ENCODE measurements at places on chromosomes 1 and 21.
A peak's percentile ranks its signal among the peaks of the same experiment; 100 is the strongest.

- no peak for DNase-seq
Measured at GRCh38 chr1:31161571-31161970, 78.1 kb downstream of the NKAIN1 start.

DNA sequence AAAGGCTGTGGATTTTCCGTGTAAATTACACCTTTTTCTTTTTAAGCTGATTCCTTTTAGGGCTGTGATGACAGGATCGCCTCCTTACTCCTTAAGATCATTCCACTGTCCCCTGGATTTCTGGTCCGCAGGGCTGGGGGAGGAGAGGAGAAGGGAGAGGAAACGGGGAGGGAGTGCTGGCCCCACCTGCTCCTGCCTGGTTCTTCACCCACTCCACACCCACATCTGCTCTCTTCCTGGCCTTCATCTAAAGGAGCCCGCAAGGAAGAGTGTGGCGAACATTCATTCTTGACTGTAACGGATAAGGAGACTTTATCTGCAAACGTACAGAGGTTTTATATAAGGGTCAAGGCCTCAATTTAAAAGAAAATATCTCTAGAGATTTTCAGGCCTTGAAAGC is 242.0 kb downstream of the RHOU start:
- DNase-seq = no peak

DNA sequence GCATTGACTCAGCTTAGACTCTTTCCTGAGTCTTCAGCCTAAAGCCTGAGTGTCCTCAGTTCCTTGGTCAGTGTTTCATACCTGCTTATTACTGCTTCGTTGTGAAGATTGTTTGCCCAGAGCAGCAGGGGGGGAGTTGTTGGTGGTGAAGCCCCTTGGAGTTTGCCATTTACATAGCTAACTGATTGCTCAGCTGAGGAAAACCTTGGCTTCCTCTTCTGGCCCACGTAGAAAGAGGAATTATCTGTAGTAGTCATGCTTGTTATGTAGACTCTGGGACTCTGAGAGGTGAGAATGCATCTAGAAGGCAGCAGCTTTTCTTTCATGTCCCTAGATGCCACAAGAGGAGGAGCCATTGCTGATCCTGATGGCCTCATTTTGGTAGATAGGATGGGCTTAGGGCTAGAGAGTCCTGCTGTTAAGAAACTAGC is 125.9 kb downstream of the MAST2 start:
- peak; percentile 49 for DNase-seq

- no peak for DNase-seq
Measured at GRCh38 chr1:156119503-156120209, 5.1 kb downstream of the LMNA start.

DNA sequence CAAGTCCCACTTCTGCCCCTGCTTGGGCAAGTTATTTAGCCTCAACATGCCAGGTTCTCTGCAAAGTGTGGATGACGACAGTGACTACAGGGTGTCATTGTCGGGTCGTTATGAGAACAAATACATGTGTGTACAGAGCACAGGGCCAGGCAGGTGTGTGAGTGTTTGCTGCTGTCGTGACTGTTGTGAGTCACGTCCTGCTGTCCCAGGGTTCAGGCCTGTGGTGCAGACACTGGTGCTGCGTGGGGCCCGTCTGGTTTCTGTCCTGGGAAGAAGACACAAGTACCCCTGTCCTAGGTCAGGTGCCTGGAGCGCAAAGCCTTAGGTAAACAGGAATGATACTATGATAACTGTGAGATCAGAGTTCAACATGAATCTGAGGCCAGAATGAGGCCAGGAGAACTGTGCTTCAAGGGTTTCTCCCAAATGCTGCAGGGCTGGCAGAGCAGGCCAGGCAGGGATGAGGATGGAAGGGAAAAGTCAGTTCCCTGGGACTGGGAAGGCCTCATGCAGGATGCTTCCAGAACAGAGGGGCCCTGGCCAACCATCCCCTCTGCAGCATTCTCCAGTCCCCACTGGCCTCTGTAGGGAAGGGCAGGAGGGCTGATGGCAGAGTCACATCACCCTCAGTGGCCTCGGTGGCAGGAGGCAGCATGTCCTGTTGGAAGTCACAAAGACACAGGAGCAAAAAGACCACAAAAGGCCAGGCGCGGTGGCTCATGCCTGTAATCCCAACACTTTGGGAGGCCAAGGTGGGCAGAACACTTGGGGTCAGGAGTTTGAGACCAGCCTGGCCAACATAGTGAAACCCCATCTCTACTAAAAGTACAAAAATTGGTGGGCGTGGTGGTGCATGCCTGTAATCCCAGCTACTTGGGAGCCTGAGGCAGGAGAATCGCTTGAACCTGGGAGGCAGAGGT is 15.7 kb downstream of the GPR157 start:
- peak; percentile 61 for DNase-seq

DNA sequence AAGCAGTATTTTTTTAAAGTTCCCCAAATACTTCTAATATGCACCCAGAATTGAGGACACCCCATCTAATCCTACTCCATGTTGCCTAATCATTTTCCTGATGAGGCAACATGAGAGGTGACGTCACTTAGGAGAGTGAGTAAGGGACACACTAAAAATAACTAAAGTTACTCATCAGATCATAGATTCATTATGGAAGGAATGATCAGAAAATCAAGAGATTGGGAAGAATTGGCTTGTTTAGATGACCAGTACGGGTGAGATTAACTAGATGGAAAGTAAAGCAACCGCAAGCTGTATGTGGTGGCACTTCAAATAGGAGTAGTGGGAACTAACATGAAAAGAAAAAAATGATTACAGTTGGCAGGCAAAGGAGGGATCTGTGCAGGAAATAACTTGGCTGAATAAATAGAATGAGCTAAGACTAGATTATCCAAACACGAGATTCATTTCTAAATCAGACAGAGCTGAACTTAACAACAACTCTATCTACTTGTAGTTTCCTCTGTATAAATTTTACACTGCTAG is 61.4 kb upstream of the CXADR start:
- DNase-seq = no peak

- no peak for DNase-seq
Measured at GRCh38 chr1:111955755-111956154, 33.7 kb downstream of the KCND3 start.

DNA sequence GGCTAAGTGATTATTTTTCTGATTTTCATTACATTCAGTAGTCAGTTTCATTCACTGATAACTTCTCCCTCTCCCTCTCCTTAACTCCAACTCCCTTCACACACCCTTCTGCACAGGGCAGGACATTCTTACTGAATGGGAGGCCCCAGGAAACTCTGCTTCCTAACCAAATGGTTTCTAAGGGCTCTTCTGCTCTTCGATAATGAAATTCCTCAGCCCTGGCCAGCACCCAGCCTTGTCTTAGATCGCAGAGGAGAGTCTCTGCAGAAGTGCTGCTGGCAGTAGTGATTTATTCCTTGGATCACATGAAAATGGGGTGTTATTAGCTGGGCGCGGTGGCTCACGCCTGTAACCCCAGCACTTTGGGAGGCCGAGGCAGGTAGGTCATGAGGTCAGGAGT is 16.4 kb downstream of the PLEKHM2 start:
- DNase-seq = no peak

GRCh38 chr1:16984717-16985116 is 4.3 kb upstream of the MFAP2 start:
- DNase-seq = no peak

DNA sequence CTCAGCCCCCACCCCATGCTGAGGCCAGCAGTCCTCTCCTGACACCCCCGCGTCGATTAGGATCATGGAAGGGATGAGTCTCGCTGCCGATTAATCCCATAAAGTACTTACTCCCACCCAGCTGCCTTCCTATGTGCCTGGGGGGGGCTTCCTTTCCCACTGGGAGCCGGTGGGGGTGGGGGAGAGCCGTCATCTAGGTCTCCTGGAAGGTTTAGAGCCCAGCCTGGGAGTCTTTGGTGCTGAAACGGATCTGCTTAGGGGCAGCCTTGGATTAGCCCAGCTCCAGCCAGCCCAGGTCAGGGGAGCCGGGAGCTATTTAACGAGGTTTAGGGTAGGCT is 9.8 kb downstream of the SAMD11 start:
- no peak for DNase-seq

GRCh38 chr1:201250326-201251011 is 32.8 kb upstream of the PKP1 start:
- DNase-seq = no peak

- no peak for DNase-seq
Measured at GRCh38 chr1:46686255-46686654, 14.6 kb downstream of the TEX38 start.

DNA sequence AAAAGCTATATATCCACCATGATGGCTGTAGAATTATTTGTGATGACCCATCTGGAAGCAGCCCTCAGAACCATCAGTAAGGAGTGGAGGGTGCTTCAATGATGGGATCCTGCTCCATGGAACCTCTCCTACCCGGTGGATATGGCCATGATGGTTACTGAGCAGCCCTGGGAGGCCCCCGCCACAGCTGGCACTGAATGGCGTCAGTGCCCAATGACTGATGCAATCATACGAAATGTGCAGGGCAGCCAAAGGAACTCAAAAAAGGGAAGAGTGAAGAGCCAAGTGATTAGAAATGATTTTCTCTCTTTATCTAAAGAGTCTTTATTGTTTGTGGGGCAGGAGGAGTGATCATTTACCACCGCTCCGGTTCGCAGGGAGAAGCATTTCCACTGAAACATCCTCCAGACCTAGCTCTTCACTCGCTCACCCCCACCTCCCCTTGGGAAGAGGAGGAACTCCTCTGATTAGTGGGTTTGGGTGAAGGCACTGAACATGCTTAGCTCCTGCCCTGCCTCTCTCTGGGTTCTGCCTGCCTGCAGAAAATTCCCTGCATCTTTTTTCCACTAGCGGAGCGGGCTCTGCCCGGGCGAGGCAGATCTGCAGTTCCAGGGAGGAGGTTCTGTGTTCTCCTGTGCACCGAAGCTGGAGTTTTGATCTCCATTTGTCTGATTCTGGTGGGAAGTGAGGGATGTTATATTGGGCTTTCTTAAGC is 260.3 kb downstream of the GRIK3 start:
- DNase-seq = peak; percentile 18

- DNase-seq = no peak
Measured at GRCh38 chr1:94512816-94513215, 28.7 kb downstream of the F3 start.

DNA sequence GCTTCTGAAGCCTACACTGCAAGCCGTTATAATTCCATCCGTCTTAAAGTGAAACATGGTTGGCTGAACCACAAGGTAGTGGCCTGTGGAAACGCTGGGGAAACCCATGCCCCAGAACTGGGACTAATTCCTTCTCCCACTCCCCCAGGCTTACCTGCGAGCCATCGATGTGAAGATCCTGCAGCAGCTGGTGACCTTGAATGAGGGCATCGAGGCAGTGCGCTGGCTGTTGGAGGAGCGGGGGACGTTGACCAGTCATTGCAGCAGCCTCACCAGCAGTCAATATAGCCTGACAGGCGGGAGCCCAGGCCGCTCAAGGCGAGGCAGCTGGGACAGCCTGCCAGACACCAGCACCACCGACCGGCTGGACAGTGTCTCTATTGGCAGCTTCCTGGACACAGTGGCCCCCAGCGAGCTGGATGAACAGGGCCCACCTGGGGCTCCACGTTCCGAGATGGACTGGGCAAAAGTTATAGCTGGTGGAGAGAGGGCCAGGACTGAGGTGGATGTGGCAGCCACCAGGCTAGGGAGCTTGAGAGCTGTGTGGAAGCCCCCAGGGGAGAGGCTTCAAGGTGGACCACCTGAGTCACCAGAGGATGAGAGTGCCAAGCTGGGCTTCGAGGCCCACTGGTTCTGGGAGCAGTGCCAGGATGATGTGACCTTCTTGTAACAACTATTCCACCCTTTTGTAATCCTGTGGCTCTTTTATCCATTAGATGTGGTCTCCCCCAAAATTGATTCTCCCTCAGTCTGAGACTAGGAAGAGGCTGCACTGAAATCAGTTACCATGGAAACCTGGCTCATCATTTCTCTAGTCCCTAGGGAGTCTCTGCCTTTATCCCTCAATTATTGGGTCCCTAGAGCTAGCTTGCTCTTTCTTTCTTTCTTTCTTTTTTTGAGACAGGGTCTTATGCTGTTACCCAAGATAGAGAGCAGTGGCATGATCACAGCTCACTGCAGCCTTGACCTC is 16.7 kb downstream of the LURAP1 start:
- DNase-seq = no peak

- DNase-seq = no peak
Measured at GRCh38 chr1:234871039-234871709, 257.5 kb downstream of the TOMM20 start.

DNA sequence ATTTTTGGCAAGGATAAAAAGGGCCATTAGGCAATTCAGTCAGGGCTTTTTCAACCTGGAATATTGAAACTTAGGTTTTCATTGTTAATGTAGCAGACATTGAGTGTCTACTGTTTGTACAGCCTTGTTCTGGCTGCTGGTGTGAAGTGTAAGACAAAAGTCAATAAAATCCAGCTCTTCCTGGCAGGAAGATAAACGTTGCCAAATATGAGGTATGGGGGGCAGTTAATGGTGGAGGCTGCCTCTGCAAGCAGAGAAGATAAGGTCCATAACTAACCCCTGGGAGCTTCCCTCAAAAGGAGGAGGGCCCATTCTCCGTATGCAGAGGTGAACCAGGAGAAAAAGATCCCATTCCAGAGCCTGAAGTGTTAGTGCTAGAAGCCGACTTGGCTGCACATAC is 19.5 kb upstream of the SHE start:
- DNase-seq = no peak

- no peak for DNase-seq
Measured at GRCh38 chr1:10173582-10173981, 36.8 kb upstream of the KIF1B start.

GRCh38 chr21:25025596-25025995 is 581.7 kb downstream of the MRPL39 start:
- no peak for DNase-seq

DNA sequence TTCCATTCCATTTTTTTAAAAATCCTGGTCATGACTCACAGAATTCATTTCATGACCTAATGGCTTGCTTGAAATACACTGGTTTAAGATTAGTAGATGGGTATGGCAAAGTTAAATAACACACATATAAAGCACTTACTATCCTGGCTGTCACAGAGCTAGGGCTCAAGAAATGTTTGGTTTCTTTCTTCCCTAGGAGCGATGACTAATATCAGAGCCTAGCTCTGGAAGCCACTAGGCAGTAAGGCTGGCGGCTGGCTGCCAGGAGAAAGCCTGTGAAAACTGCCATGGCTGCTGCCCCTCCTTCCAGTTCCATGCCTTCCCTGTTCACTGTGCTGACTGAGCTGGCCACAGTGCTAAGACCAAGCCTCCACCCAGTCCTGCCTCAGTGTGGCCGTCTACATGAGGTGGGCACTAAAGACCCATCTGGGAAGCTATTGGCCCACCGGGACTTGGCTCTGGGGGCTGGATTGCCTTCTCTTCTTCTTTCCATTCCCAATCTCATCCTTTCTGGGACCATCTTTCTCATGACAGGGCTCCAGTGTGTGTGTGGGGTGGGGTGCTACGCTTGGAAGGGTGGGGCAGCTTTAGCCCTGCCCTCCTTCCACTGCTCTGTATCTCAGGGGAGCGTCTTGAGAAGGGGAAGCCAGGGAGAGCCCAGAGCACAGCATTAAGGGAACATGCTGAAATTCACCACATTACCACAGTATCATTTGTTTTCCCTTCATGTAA is 10.8 kb upstream of the ASCL5 start:
- DNase-seq = no peak

All from SW480 (cell line).